ENCODE measurements at places on chromosomes 1 and 21. TPM values are rescaled to one million over a fixed set of nuclear protein-coding genes. Genes with fewer than 3 reads are reported as not detected.

Gene PMF1
- 58.8 TPM for total RNA-seq

Gene SLC2A1
- total RNA-seq: 142 TPM

Gene SPAG17
- total RNA-seq: not detected

Gene USH2A
- not detected for total RNA-seq

Gene ESPN
- total RNA-seq: not detected

Gene MMEL1
- not detected for total RNA-seq

Data from A549 treated with DMSO at 1 μM for 4 hours (cell line).